ENCODE measurements at places on chromosomes 5 and 9. TPM values are rescaled to one million over a fixed set of nuclear protein-coding genes. Genes with fewer than 3 reads are reported as not detected.
A peak's percentile ranks its signal among the peaks of the same experiment; 100 is the strongest.

- DNase-seq = no peak
- no peaks in the 10 kb centered on the region for H3K4me1 ChIP-seq
- no peak overlapping the region for H3K4me3 ChIP-seq
- H3K27ac ChIP-seq = no peak overlapping the region
- no peaks in the 10 kb centered on the region for H3K27me3 ChIP-seq
- no peaks in the 10 kb centered on the region for H3K36me3 ChIP-seq
Measured at GRCh38 chr5:174532455-174533453, 191.6 kb upstream of the MSX2 start.

- H3K4me1 ChIP-seq = peaks cover 22% of the 10 kb centered on the region
- H3K27ac ChIP-seq = peak overlapping the region; percentile 68
- H3K4me3 ChIP-seq = peak overlapping the region; percentile 88
- H3K27me3 ChIP-seq = no peaks in the 10 kb centered on the region
- DNase-seq = no peak
- H3K36me3 ChIP-seq = no peaks in the 10 kb centered on the region
Measured at GRCh38 chr5:148825716-148826052, 727 bp upstream of the ADRB2 start.

DNA sequence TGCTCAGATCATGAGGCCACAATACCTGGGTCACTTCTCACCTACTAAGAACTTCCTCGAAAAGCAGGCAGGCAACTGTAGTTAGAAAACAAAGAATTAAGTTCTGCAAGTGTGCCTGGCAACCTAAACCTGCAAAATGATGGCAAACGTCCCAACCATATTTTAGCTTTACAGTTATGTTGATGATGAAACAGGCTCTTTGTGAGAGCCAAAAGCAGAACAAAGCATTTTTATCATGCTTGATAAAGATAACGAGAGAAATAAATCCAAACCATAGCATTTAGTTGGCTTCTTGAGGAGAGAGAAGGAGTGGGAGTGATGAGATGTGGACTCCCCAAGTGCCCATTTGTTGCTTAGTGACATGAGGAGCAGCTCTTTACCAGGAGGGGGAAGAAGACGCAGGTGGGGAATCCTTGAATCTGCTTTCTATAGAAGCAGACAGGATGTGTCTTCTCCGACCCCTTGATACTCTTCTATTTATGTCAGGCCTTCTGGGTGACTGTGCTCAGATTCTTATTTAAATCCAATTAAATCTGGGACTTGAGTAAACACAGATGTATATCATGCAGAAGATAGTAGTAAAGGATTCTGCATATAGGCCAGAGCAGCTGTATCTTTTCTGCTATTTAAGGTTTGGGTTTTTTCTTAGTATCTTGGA is 221.2 kb downstream of the TMEM167A start:
- H3K27me3 ChIP-seq = no peaks in the 10 kb centered on the region
- H3K4me3 ChIP-seq = no peak overlapping the region
- no peak overlapping the region for H3K27ac ChIP-seq
- H3K4me1 ChIP-seq = no peaks in the 10 kb centered on the region
- no peaks in the 10 kb centered on the region for H3K36me3 ChIP-seq

The SLC34A1 gene
- total RNA-seq = not detected

The SLC1A3 gene
- total RNA-seq = not detected

The NKD2 gene
- 0.30 TPM for total RNA-seq

DNA sequence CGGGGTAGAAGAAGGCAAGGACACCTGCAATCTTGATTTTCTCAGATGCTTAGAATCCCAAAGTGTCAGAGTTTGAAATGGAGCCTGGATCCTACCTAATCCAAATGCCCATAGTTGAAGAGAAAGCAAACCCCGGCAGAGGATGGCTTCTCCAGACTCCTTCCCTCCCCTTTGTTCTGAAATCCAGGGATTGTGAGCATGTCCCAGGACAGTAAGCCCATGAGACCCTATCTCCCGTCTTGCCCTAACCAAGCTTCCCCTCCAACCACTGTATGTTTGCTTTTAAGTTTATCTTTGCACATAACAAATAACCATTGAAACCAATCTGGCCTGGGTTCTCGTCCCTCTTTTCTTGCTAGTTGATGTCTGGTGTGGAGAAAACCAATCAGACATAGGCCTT is 78.3 kb upstream of the NIPAL4 start:
- H3K4me1 ChIP-seq = no peaks in the 10 kb centered on the region
- DNase-seq = no peak
- H3K4me3 ChIP-seq = no peak overlapping the region
- peaks cover 98% of the 10 kb centered on the region for H3K36me3 ChIP-seq

- no peak for DNase-seq
- no peak overlapping the region for H3K4me3 ChIP-seq
- no peak overlapping the region for H3K27ac ChIP-seq
Measured at GRCh38 chr9:99345942-99346341, 123.9 kb downstream of the SEC61B start.

GRCh38 chr5:14032918-14033317 is 88.4 kb upstream of the DNAH5 start:
- no peak for DNase-seq
- H3K36me3 ChIP-seq = no peaks in the 10 kb centered on the region
- H3K4me3 ChIP-seq = no peak overlapping the region

DNA sequence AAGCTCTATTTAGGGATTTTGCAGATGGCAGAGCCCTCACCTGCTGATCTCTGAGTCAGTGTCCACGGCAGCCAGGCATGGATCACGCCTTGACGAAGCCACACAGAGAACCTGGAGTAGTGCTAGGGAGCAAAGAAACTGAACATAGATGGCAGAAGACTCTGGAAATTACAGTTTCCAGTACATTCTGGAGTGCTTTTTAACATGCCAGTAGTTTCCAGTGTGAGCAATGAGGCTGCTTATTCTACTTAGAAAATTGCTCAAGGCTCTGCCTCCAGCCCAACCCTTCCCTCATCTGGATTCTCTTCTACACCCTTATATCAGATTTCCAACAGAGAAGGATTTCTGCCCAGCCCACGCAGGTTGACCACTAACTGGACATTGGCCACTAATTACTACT is 203.3 kb downstream of the ADAMTS12 start:
- no peak overlapping the region for H3K27ac ChIP-seq
- no peak overlapping the region for H3K4me3 ChIP-seq

The ARL14EPL gene
- total RNA-seq = not detected

The PLPP7 gene
- total RNA-seq = not detected

GRCh38 chr9:126932871-126933321 is 18.3 kb downstream of the RALGPS1 start:
- H3K4me3 ChIP-seq = no peak overlapping the region
- H3K27ac ChIP-seq = no peak overlapping the region
- no peak for DNase-seq
- no peaks in the 10 kb centered on the region for H3K27me3 ChIP-seq
- H3K4me1 ChIP-seq = no peaks in the 10 kb centered on the region

GRCh38 chr5:100598446-100598845 is 63.3 kb downstream of the FAM174A start:
- H3K36me3 ChIP-seq = no peaks in the 10 kb centered on the region
- H3K4me3 ChIP-seq = no peak overlapping the region
- H3K27ac ChIP-seq = no peak overlapping the region
- H3K4me1 ChIP-seq = no peaks in the 10 kb centered on the region
- DNase-seq = no peak

GRCh38 chr5:109412981-109413402 is 3.2 kb upstream of the PJA2 start:
- H3K27me3 ChIP-seq = no peaks in the 10 kb centered on the region
- DNase-seq = no peak
- no peak overlapping the region for H3K27ac ChIP-seq
- H3K4me1 ChIP-seq = peaks cover 10% of the 10 kb centered on the region
- H3K36me3 ChIP-seq = no peaks in the 10 kb centered on the region
- no peak overlapping the region for H3K4me3 ChIP-seq

Measured in CD4-positive, alpha-beta T cell (primary cell).